GM12865 (cell line): ENCODE measurements at places on chromosomes 4 and X.

GRCh38 chr4:155526452-155527169 lies 140.0 kb upstream of the GUCY1A1 start:
- no peak for DNase-seq

- DNase-seq, result no peak
Observed at GRCh38 chrX:77961063-77961462, 8.4 kb downstream of the PGAM4 start.

- no peak for DNase-seq
Observed at GRCh38 chrX:22059775-22060174, 27.6 kb downstream of the PHEX start.

GRCh38 chr4:41066049-41066448 lies 148.3 kb downstream of the APBB2 start:
- peak; percentile 42 for DNase-seq

GRCh38 chr4:15774020-15774420 lies 4.1 kb upstream of the CD38 start:
- peak; percentile 29 for DNase-seq

DNA sequence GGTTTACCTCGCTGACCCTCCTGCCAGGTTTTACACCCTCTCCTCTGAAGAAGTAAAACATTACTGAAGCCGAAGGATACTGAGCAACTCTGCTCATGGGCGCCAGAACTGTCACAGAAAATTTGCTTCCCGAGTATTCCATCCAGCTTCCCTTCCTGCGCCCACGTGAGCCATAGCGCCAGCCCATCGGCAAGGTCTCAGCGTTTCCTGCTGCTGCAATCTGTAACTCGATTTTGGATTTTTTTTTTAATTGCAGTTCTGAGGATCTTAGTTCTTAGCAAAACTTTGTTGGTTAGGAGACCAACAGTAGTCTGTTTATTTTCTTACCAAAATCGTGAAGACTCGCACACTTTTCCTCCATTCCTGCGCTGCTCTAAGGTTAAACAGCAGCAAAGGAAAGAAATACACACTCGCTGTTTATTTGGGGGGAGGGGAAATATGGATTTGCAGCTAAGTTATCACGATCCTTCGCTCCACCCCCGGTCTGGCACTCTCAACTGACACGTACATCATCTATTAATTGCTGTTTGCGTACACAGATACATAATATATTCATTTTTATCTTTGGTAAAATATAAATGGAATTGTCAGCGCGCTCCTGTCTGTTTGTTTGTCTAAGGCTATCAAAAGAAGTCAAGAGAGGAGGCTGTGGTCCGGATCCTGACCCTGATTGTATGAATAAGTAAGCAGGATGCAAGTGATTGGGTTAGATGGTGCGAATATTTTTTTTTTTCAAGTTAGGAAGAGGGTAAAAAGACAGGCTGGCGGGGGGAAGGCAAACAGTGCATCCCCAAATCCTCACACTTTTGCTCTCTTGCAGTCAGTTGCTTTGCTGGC lies at the start of gene TLL1:
TLL1 (plus strand) TSS at position 777 of the 837 bp plus-strand sequence. CDS start 668 bp downstream, outside the sequence.
- DNase-seq, result no peak

GRCh38 chrX:30971774-30972603 lies 82.9 kb upstream of the TAB3 start:
- peak; percentile 35 for DNase-seq

DNA sequence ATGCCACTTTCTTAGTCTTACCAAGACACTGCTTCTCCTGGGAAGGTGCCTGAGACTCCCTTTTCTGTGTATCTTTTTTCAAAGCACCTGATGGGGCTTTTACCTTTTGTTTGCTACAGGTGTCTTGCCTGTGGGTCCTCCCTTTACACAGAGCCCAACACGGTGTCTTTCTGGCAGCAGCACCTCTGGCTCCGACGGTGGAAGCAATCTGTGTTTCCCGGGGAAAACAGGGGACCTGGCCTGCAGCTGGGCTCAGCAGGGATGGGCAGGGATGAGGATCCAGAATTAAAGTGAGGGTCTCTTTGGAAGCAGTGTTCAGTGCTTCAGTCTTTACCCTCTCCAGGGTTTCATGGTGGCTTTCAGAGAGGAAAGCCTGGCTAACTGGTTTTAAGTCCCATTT lies 11.3 kb downstream of the POU4F2 start:
- no peak for DNase-seq

DNA sequence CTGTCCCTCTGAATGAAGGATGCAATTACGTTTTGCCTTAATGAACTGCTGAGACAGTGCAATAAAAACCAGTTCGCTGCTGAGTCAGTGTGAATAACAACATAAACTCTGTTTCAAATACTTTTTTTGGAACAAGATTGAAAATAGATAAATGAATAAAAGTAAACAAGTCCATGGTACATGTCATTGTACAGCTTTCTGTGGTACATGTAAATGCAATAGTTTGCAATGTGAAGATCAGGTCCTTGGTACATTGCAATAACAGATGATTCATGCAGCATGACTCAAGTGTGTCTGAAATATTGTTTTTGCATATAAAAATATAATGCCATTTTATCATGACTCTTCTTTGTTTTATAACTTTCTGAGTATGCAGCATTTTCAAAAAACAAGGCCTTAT lies 193.4 kb upstream of the PACRGL start:
- DNase-seq, result no peak

DNA sequence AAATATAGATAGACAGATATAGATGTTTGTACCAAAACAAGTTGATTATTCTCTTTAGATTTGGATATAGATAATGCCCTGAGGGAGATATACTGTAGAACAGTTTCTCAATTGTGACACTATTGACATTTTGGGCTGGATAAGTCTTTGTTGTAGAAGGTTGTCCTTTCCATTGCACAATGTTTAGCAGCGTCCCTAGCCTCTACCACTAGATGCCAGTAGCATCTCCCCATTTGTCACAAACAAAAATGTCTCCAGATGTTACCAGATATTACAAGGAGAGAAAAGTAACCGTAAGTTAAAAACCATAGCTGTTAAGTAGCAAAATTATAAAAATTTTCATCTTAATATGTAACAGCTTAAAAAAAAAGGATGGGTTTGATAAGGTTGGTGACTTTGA lies 2595.3 kb downstream of the ARAP2 start:
- no peak for DNase-seq

DNA sequence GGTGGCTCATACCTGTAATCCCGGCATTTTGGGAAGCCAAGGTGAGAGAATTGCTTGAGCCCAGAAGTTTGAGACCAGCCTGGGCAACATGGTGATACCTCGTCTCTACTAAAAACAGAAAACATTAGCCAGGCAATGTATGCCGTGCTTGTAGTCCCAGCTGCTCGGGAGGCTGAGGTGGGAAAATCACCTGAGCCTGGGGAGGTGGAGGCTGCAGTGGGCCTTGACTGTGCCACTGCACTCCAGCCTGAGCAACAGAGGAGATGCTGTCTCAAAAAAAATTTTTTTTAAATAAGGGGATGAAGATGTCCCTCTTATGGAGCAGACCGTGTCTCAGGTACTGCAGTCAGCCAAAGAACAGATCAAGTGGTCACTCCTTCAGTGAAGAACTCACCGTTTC lies 13.5 kb downstream of the CTAG1B start:
- no peak for DNase-seq

DNA sequence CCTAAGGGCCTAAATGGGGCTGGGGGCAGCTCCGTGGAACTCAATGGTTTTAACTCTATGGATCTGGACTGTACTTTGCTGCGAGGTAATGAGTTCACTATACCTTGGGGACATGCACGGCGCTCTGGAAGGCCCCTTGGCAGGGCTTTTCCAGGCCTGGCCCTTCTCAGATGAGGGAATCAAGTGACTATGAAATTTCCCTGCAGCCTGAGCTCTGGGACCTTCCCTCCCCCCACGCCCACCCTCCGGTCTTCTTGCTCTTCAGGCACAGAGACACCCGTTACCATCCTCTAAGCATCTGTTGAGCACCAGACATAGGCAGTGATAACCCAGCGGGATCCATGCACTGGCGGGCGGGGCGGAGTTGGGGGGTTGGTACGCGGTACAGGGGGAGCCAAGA lies 109.2 kb downstream of the PSAPL1 start:
- DNase-seq, result no peak

DNA sequence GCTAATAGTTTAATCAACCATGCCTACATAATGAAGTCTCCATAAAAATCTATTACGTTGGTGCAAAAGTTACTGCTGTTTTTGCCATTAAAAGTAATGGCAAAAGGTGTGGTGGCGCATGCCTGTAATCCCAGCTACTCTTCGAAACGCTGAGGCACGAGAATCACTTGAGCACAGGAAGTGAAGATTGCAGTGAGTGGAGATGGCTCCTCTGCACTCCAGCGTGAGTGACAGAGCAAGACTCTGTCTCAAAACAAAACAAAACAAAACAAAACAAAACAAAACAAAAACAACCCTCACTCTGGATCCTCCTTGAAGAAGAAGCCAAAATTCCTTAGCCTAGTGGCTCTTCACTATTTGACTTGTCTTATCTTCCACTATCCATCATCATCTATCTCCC lies 78.0 kb downstream of the MSN start:
- no peak for DNase-seq

- DNase-seq, result peak; percentile 55
Observed at GRCh38 chr4:5036239-5036638, 15.0 kb upstream of the STK32B start.

DNA sequence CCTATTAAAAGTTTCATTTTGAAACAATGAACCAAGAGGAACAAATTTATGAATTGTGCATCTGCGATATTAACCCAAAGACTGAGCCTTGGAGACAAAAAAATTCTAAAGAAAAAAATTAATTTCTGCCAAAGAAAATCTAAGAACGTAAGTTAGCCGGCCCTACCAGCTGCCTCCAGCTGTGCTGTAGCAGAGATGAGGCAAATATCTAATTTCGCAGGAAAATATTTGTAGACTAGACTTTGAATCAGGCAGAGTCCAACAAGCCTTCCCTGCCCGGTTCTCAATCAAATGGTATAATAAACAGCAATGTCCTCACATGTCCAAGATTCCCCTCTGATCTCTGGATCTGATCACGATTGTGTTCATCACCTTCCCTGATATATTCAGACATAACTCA lies 21.2 kb upstream of the SMIM20 start:
- DNase-seq, result no peak

- DNase-seq, result no peak
Observed at GRCh38 chr4:73335679-73336078, 68.4 kb upstream of the ALB start.

- DNase-seq, result no peak
Observed at GRCh38 chr4:156556336-156556735, 415.3 kb downstream of the PDGFC start.

GRCh38 chr4:122673252-122673651 lies 52.4 kb upstream of the IL21 start:
- DNase-seq, result no peak
